ENCODE measurements at places on chromosomes 2 and 18.

DNA sequence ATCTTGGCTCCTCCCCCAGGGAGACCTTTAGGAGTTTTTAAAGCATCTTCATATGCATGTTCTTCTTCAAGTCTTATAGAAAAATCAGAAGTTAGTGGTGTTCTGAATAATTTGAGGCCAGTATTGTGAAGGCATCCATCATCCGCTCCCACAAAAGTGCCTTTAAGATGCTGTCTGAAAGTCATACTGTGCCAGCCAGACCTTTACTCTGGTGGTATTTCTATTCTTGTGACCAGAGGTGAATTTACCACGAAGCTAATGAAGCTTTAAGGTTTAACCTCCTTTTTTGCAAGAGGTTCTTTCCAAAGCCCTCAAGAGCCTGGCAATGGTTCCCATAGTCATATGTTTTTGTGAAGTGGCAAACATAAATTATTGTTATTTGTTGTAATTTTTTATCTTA, 54.3 kb downstream of the SLC40A1 start:
- no peak for DNase-seq

DNA sequence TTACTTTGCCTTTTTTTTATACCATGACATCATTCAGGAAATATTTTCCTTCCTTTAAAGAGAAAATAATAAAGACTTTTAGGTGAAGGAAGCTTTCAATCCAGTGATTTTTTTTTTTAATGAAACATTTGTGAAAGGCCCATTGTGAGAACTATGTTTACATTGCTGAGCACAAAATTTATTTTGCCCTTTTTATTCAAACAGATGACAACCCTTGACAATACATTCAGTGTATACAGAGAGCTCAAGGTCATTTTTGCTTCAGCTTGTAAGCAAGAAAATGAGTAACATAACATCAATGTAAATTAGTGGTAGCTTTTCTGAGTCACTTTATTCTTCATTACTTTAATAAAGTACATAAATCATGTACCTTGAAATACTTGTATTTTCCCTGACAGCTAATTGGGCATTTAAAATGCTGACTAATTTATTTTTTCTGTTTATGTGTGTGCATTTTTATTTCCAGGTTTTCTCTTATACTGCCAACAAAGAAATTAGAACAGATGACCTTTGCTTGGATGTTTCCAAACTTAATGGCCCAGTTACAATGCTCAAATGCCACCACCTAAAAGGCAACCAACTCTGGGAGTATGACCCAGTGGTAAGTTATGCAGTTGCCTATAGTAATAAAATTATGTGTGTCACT, 121.6 kb downstream of the GALNT1 start:
- no peak for DNase-seq

DNA sequence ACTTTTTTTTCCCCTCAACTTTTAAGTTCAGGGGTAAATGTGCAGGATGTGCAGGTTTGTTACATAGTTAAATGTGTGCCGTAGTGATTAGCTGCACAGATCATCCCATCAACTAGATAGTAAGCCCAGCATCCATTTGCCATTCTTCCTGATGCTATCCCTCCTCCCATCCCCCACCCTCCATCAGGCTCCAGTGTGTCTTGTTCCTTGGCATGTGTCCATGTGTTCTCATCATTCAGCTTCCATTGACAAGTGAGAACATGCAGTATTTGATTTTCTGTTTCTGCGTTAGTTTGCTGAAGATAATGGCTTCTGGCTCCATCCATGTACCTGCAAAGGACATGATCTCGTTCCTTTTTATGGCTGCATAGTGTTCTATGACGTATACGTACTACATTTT, 47.2 kb upstream of the STON1 start:
- no peak for DNase-seq

DNA sequence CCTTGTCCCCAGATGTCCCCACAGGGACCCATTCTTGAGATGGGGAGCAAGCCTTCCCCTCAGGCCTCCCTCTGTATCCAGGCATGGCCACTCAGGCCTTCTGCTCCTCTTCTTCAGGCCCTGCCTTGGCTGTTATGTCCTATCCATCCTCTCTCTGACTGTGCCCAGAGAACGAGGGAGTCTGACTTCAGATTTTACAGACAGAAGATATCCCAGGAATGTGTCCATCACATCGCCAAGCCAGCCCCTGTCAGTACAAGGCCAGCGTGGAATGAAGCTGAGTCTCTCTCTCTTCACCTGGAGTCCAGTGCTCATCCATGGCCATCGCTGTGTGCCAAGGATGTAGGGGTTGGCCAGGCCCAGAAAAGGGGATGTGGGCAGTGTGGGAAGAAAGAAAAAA, 57.6 kb downstream of the SDC1 start:
- DNase-seq: no peak

GRCh38 chr2:33084433-33084832, 137.7 kb downstream of the LTBP1 start:
- no peak for DNase-seq

DNA sequence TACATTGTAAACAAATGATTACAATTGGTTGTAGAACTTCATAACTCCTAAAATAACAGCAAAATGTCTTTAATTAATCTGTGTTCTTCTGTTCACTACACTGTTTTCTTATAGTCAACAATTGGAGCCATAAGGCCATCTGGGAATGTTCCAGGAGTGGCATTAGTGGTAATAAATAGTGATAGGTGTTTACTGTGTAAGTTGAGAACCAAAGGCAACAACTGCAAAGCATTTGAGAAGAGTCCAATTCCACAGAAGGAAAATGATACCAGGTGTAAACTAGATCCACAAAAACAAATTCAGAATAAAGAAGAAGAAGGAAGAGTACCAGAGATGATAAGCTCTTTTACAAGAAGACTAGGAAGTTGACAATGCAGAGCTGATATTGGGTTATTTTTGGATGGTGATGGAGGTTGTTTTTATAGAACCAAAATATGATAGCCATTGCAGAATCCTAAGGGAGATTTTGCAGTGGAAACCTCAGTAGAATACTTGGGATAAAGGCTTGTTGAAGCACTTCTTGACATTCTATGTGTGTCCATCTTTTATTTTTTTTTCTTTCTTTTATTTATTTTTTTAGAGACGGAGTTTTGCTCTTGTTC, 52.9 kb downstream of the ANTXR1 start:
- no peak for DNase-seq

GRCh38 chr2:11387100-11387390, 42.6 kb upstream of the ROCK2 start:
- DNase-seq: no peak

- DNase-seq: no peak
Measured at GRCh38 chr18:55320424-55321264, 267.3 kb downstream of the TCF4 start.

DNA sequence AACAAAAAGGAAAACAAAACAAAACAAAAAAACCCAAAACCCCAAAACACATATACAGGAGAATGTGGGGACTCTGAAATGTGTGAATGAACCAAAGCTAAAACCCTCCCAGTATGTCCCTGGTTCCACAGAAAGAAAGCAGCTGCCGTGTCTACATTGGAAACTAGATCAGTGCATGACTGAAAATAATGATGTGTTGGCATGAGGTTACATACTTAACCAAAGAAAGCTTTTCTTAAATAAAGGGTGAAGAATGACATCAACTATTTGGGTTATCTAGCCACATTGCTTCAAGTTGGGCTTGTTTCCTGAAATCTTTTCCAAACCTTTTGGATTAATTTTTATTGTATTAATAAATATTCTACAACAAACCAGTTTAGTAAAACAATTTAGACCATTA, 91.9 kb upstream of the FN1 start:
- DNase-seq: no peak

- DNase-seq: no peak
Measured at GRCh38 chr2:48332286-48332685, 197.7 kb upstream of the STON1 start.

DNA sequence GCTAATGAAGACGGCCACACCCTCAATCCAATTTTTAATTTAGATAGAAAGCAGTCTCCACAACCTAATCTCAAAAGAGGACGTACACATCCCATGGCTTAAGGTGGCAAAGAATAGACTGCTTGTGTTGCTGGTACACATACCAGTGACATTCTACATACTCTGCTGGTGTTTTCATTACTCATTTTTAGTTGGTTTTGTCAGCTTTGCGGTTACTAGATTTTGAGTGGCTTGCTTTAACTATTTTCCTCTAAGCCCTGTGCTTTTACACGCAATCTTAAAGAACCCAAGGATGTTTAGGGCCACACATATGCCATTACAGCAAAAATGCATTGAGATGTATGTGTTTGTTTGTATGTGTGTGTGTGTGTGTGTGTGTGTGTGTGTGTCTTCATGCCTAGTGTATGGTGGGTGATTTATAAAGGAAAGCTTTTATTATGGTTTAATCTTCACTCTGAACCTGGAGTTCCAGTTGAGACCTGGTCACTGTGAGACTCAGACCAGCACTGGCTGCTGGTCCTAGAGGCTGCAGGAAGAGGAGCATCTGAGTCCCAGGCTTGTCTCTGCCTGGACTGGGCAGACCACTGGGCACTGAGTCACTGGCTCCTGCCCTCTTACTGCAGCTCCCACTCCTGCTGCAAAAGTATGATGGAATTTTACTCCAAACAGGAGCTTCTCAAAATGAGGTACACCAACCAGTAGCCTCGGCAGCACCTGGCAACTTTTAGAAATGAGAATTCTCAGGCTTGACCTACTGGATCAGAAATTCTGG, 415.9 kb downstream of the NBAS start:
- DNase-seq: no peak

DNA sequence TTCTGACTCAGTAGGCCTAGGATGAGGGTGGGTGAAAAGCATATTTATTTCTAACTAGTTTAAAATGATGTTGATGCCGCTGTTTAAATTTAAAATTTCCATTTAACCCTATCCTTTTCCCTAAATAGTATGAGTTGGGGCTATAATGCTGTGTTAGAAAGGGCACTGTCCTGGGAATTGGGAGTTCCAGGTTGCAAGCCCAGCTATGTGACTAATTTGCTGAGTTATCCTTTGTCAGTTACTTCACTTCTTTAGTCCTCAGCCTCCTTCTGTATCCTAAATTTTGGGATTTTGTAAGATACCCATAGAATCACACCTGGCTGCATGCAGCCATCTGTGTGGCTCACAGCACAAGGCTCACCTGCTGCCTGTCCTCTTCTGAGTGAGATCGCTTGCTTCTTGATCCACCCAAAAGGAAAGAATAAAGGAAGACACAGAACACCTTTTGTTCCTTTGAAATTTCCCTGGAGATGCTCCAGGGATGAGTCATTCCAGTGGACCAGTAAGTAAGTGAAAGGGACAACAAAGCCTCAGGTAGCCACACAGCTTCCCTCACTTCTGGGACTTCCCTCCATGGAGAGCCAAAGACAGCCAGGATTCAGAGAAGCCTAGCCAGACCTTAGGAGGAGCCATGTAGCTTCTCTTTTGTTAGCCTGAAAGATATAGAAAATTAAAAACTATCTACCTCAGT, 97.2 kb downstream of the DTNA start:
- DNase-seq: no peak

- DNase-seq: no peak
Measured at GRCh38 chr2:184031402-184032147, 566.8 kb upstream of the ZNF804A start.

DNA sequence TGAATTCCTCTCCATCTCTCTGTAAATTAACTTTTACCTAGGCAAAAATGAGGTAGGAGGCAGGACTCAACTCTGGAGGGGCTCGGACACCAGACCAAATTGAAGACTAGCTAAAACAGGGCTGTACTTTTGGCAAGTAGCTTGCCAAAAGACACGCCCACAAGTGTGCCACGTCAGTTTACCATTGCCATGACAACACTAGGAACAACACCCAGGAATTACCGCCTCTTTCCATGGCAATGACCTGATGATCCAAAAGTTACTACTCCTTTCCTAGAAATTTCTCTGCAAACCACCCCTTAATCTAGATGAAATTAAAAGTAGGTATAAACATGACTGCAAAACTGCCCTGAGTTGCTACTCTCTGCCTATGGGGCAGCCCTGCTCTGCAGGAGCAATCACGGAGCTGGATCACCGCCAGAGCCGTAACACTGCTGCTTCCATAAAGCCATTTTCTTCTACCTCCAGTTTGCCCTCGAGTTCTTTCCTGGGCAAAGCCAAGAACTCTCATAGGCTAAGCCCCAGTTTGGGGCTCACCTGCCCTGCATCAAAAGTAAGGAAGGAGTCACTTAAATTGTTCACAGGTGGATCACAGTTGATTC, 66.0 kb upstream of the FAM136A start:
- no peak for DNase-seq

DNA sequence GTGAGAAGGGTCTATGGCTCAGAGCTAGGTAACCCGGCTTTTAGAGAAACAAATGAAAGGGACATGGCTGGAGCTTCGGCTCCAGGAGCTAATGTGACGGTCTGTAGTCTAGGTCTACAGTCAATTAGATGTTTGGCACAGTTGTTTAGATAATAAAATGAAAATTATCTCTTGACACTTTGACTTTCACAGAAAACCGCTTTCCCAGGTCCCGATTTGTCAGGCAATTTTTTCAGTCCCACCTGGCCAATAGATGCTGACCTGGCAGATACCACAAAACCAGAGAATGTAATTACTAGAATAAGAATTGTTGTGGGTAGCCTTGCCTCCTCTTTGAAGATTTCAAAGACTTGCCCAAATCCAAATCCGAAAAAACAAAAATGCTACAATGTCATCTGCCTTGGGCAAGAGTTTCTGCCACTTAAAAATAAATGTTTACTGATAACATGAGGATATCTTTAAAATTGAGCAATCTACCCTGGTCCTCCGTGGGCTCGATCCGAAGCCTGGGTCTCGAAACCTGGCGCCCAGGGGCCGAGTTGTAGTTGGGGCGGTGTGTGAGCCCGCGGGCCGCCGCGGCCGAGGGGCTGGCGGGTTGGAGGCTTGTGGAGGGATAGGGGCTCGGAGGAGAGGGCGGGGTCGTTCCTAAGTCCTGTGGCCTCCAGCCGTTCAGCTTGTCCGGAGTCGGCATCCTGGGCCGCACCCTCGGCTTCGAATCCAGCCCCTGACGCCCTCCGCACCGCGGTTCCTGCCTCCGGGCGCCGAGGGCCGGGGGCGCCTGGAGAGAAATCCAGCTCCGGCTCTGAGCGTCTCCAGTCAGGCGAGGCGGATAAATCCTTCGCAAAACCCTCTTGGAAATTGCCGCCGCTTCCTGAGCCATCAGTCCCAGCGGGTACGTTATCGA, 2.3 kb downstream of the EMX1 start:
- DNase-seq: no peak

DNA sequence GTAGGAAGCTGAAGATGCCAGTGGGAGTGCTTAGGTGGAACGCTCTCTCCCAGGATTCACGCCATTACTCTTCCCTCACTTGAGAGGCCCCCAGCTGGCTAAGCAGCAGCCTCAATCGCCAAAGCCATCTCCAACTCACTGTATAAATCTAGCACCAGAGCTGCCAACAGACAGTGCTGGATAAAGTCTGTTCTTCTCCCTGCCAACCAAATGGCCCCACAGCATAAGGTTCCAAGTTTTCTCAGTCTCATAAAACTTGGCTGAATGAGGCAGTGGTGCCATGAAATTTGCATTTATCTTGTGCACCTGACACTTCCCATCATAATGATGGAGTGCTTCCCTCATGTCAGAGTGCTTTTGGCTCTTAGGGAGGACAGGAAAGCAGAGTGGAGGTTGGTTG, 428.2 kb upstream of the ETAA1 start:
- DNase-seq: no peak

GRCh38 chr18:64566456-64566855, 417.6 kb upstream of the LINC00305 start:
- DNase-seq: no peak

Data from hypothalamus (tissue), 51 donors.